ENCODE measurements at places on chromosomes 6 and 20. TPM values are rescaled to one million over a fixed set of nuclear protein-coding genes. Genes with fewer than 3 reads are reported as not detected.

ABRACL gene
- 75.4 TPM for total RNA-seq

MTFR2 gene
- total RNA-seq, result 4.5 TPM

NKX2-2 gene
- not detected for total RNA-seq

F13A1 gene
- not detected for total RNA-seq

PRDM13 gene
- total RNA-seq, result not detected

COL19A1 gene
- not detected for total RNA-seq

MICB gene
- 29.2 TPM for total RNA-seq

CCN5 gene
- total RNA-seq, result not detected

WFDC2 gene
- total RNA-seq, result not detected

EGFL8 gene
- 1.3 TPM for total RNA-seq

SPEF1 gene
- not detected for total RNA-seq

C4B gene
- 1.0 TPM for total RNA-seq

NOX3 gene
- not detected for total RNA-seq

FUT9 gene
- total RNA-seq, result not detected

GABRR1 gene
- not detected for total RNA-seq

HDGFL1 gene
- not detected for total RNA-seq

MUC21 gene
- not detected for total RNA-seq

HLA-DQA1 gene
- total RNA-seq, result not detected

CRISP3 gene
- total RNA-seq, result not detected

ETV7 gene
- total RNA-seq, result 0.40 TPM

GSTA3 gene
- total RNA-seq, result not detected

TMEM74B gene
- total RNA-seq, result 0.07 TPM

NUS1 gene
- total RNA-seq, result 21.4 TPM

DDX27 gene
- 27.0 TPM for total RNA-seq

PGC gene
- not detected for total RNA-seq

COL10A1 gene
- total RNA-seq, result not detected

FOXA2 gene
- total RNA-seq, result not detected

TOX2 gene
- total RNA-seq, result 2.4 TPM

SLPI gene
- not detected for total RNA-seq

APCDD1L gene
- 0.26 TPM for total RNA-seq

FBXO5 gene
- 13.7 TPM for total RNA-seq

SLC22A23 gene
- total RNA-seq, result 16.4 TPM

ULBP2 gene
- 5.8 TPM for total RNA-seq

NT5E gene
- 223 TPM for total RNA-seq

SLC17A2 gene
- total RNA-seq, result not detected

All from pulmonary artery endothelial cell (primary cell).